Esophagus muscularis mucosa (tissue), 4 donors: ENCODE measurements at places on chromosomes 7 and 10. TPM values are rescaled to one million over a fixed set of nuclear protein-coding genes. Genes with fewer than 3 reads are reported as not detected.

DNA sequence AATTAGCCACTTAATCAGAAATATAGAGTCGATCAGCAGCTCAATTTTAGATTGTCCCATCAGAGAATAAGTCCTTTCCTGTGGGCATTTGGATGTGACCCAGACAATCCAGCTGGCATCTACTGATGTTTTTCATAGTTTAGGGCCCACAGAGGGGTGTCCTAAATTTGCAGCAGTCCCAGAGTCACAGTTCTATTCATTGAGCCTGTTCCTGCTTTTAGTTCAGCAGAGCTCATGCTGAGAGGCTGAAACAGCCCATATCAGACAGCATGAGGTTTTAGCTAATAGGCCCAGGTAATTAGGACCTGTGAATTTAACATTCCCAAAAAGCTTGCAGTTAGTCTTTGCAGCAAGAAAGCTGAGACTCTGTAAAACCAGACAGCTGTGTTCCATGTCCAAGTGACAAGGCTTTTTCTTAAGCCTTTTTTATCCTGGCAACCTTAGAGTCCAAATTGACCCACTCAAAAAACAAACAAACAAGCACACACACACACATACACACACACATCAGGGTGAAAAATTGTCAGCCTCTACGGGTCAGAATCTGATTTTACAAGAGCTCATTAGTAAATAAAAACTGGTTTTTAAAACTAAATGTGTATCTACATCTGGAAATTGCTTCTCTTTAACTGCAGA, 33.7 kb downstream of the ANKIB1 start:
- DNase-seq: no peak

DNA sequence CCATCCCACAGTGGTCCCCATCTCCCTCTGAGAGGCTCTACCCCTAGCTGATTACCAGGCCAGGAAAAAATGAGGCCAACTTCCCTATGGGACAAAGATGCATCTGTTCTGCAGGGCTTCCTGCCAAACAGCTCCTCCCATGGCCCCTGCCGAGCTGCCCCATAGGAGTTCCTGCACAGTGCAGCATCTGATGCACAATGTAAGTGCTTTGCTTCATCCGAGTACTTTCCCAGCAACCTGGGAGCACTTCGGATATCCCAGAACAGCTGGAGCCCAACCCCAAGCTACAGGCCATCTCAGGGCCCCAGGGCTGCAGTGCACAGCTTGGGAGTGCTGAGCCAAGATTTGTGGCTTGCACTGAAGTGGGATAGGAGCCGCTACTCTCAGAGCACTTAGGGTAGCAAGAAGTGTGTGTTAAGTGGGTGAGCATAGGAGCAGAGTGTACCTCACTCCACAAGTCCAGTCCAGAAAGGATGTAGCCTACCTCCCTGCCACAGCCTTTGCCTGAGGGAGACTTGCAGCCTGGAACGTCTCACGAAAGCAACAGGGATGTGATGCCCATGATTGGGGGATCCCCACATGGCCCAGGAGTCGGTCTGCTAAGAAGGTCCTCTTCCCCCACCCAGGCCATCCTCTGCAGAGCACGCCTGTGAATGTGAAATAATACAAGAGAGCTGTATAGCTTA, 209.6 kb upstream of the VWC2 start:
- no peak for DNase-seq

GRCh38 chr7:148811892-148812291, 72.2 kb downstream of the EZH2 start:
- DNase-seq: no peak

DNA sequence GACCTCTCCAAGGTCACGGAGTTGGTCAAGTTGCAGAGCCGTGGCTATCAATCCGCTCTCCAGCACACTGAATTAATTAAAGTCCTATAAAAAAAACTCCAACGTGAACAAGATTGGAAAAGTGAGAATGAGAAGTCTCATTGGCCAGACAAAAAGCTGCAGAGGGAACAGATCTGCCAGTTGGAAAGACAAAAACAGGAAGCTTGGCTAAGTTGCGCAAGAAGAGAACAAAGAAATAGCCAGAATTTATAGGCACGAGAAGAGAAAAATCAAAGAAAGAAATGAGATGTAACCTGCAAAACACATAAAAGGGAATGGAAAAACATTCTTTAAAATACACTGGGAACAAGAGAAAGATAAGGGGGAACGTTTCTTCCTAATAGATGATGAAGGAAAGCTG, 45.7 kb upstream of the CRTAC1 start:
- DNase-seq: no peak

DNA sequence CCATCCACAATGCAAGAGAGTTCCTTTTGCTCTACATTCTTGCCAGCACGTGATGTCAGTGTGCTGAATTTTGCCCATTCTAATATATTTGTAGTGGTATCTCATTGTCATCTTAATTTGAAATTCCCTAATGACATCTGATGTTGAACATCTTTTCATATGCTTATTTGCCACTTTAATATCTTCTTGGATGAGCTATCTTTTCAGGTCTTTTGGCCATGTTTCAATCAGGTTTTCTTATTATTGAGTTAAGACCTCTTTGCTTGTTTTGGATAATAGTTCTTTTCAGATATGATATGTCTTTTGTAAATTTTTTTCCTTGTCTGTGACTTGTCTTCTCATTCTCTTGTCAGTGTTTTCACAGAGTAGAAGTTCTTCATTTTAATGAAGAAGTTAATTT, 20.4 kb upstream of the FAM3C start:
- DNase-seq: no peak

DNA sequence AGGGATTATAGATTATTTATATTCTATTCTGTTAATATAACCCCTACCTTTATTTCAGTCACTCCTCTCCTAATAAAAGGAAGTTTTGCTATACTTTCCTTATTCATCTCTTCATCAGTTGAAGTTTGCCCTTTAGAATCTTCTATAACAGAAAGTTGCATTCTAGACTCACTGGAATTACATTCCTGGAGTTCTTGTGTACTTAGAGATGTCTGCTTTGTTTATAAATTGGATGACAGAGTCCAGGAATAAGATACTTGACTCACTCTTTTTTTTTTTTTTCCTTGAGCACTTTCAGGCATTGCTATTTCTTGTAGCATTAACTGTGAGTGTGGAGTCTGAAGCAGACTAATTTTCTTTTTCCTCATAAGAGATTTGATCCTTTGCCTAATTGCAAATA, 640.8 kb downstream of the XPNPEP1 start:
- DNase-seq: no peak

The ITGA8 gene
- 26.2 TPM for total RNA-seq

DNA sequence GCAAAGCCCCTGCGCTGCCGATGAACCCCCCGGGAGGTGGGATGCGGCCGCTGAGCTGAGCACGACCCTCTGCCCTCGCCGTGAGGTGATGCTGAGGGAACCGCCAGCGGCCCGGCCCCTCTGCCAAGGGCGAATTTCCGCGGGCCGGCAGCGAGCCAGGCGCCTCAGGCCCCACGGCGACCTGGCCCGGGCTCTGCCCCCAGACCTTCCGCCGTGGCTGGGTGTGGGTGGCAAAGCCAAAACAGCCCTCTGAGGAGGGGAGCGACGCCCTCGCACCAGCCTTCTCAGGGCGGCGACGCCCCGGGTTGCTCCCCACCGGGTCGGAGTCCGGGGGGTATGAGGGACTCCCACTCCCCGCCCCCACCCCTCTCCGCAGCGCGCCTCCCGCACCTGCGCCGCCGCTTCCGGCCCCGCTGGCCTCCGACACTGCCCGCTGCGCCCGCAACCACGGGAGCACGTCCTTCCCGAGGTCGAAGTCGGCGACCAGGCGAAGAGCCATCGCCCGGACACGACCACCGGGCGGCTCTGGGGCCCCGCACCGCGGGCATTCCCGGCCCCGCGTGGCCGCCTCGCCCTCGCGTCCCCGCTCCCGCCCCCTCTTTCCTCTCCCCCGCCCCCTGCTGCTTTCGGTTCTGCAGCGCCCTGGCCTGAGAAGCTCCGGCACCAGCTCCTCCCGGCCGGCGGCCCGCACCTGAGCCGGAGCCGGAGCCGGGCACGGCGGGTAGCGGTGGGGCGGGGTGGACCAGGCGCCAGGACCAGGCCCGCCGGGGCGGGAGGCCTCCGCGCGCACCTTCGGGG, at the start of gene GSAP:
TSS of gene GSAP (minus strand) at position 527 of the 798 bp plus-strand sequence. CDS start at position 499, 28 bp downstream.
- no peak for DNase-seq

- no peak for DNase-seq
Observed at GRCh38 chr10:3397231-3397630, 224.6 kb upstream of the PITRM1 start.

- DNase-seq: no peak
Observed at GRCh38 chr7:116439841-116440549, 59.5 kb upstream of the CAV2 start.

GRCh38 chr7:105387508-105388355, 989 bp downstream of the SRPK2 start:
- peak; percentile 92 for DNase-seq

GRCh38 chr10:128386231-128386630, 260.0 kb upstream of the MKI67 start:
- DNase-seq: no peak

GRCh38 chr10:87861566-87861952, 1.8 kb downstream of the KLLN start:
- peak; percentile 94 for DNase-seq

GRCh38 chr7:158820656-158821055, 8.7 kb downstream of the ESYT2 start:
- no peak for DNase-seq

DNA sequence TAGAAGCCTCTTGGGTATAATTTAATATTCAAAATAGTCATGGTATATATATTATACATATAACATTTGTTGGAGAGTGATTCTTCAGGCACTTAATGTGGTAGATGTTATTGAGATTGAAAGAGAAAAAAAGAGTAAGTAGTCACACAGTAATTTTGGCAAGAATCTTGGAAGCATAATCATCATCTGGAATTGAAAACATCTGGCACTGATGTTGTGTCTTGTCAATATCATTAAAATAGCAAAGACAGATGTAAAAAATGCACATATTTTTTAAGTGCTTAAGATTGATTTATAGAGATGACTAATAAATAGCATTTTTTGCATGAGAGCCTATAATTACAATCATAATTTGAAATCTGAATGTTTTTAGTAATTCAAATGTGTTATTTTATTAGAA, 9.5 kb downstream of the SEMA3D start:
- no peak for DNase-seq

DNA sequence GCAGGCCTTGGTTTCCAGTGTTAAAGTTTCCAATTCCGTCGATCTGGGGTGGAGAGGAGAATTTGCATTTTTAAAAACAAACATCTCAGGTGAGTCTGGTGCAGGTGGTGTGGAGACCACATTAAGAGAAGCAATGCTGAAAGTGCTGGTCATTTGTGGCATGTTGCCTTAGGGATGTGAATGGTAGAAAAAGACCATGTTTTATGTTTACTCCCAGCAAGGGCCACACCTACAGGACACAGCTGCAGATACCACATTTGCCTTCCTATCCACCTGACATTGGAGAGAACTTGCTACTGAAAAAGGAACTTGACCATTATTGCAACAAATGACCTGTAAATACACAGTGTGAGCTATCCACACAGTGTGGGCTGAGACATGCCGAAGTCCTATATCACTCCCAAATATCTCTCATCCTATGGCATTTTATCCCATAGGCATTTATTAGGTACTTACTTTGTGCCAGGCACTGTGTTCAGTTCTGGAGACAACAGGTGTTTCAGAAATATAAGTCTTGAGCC, 183.1 kb downstream of the NRP1 start:
- no peak for DNase-seq

DNA sequence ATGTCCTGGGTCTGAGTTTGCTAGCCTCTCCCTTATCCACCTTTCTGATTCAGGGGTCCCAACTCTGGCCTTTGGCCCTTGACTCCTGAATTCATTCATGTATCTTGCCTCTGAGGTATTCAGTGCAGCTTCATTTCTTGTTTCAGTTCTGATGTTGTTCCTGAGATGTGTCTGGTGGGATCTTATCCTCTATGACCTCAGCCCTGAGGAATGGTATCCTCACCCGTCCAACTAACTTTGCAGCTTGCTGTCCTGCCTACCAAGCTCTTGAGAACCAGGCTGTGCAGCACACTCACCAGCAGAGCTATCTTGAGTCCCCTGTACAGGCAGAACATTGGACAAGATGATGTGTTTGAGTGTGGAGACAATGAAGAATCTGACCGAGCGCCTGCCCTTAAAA, 13.8 kb downstream of the SUFU start:
- DNase-seq: no peak

- DNase-seq: no peak
Observed at GRCh38 chr10:45383682-45384330, 9.8 kb downstream of the ALOX5 start.

- DNase-seq: no peak
Observed at GRCh38 chr10:69912589-69912988, 110.9 kb downstream of the COL13A1 start.

The EGR2 gene
- total RNA-seq: 1.7 TPM

- DNase-seq: no peak
Observed at GRCh38 chr7:86647385-86648094, 3.8 kb downstream of the GRM3 start.

The NUTM2A gene
- total RNA-seq: 1.7 TPM

- DNase-seq: no peak
Observed at GRCh38 chr7:155733582-155734444, 78.5 kb downstream of the SHH start.

GRCh38 chr7:106047818-106048705, 64.0 kb downstream of the SYPL1 start:
- DNase-seq: no peak

DNA sequence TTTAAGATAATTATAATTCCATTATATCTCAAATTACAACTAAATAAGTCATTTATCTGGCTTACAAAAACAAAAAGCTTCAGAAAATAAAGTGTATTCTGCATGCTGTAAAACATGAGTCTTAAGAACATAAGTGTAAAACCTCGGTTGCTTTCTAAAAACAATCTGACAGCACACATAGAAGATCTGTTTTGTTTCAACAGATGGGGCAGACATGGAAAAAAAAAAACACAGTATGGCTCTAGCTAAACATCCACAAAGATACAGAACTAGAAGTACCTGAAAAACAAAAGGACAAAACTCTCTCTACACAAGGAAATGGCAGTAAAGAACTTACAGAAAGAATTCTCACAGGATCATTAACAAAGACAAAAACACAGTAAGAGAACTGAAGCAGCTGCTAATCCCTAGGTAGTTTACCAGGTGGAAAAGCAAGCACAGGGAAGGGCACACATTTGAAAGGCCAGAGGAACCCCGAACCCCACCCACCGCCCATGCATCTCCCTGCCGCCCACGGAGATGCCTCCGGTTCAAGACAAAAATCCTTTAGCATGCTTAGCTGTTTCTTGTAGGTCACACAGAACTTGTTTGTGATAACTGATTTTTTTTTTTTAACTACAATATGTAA, 42.5 kb downstream of the DLD start:
- DNase-seq: no peak

GRCh38 chr10:113094114-113094486, 144.1 kb downstream of the TCF7L2 start:
- no peak for DNase-seq

The SFXN4 gene
- 14.1 TPM for total RNA-seq
